Stimulated activated CD4-positive, alpha-beta T cell treated with anti-CD3 and anti-CD28 coated beads, Interleukin-4, amount 100 ng/mL, for 1 hour (primary cell): ENCODE measurements at places on chromosomes 12 and 14.
A peak's percentile ranks its signal among the peaks of the same experiment; 100 is the strongest.

- DNase-seq, result no peak
Measured at GRCh38 chr14:60773558-60773957, 39.0 kb downstream of the MNAT1 start.

- no peak for DNase-seq
Measured at GRCh38 chr14:91466192-91466591, 43.9 kb downstream of the PPP4R3A start.

DNA sequence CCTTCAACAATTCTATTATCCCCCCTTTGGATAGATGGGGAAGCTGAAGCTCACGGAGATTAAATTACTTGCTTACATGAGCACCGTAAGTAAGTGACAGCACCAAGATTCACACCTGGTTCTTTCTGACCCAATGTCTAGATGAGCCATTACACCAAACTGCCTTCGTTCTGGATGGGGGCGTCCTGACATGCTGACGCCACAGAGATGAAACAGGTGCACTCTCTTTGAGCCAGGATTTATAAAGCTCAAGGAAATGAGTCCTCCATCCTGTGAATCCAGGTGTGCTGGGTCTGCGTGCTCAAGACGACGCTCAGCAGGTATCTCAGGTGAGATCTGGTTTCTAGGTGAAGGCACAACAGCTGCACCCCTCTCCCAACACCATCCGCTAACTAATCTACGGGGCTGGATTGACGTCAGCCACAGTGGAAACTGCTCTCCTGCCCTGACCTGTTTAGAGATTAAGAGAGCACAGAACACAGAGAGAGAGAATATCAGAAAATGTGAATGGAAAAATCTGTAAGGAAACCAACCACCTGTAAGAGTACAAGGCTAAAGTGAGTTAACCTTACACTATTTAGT lies 61.6 kb downstream of the KSR2 start:
- DNase-seq, result no peak

GRCh38 chr12:92466391-92467305 lies 236.1 kb upstream of the PLEKHG7 start:
- no peak for DNase-seq

- DNase-seq, result no peak
Measured at GRCh38 chr14:75120541-75121291, 6.1 kb downstream of the NEK9 start.

- peak; percentile 87 for DNase-seq
Measured at GRCh38 chr14:74612350-74613021, 449 bp upstream of the LTBP2 start.

DNA sequence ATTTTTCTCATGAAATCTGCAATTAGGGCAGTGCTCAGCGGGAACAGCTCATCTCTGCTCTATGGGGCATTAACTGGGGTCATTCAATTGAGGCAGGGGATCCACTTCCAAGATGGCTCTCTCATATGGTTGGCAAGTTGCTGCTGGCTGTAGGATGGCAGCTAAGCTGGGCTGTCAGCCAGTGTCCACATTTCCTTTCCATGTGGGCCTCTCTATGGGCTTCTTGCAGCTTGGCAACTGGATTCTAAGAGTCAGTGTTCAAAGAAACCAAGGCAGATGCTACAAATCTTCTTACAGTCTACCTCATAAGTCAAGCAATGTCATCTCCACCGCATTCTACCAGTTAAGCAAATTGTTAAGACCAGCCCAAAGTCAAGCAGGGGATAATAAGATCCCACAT lies 50.3 kb upstream of the TMCC3 start:
- no peak for DNase-seq
